ENCODE measurements at places on chromosomes 11 and 22. TPM values are rescaled to one million over a fixed set of nuclear protein-coding genes. Genes with fewer than 3 reads are reported as not detected.

IFITM1 gene
- total RNA-seq, result 363 TPM

- peaks cover 23% of the 10 kb centered on the region for H3K27me3 ChIP-seq
- H3K27ac ChIP-seq, result no peak overlapping the region
- H3K4me1 ChIP-seq, result peaks cover 4% of the 10 kb centered on the region
- H3K4me3 ChIP-seq, result no peak overlapping the region
- DNase-seq, result no peak
These were observed 13.5 kb upstream of the DTX4 start for GRCh38 chr11:59158206-59159068.

MYO7A gene
- total RNA-seq, result 1.7 TPM

GRCh38 chr11:62694455-62695167 lies 5.3 kb upstream of the LRRN4CL start:
- peak; percentile 61 for DNase-seq
- peaks cover 7% of the 10 kb centered on the region for H3K4me1 ChIP-seq
- no peak overlapping the region for H3K27ac ChIP-seq
- no peak overlapping the region for H3K4me3 ChIP-seq
- peaks cover 3% of the 10 kb centered on the region for H3K36me3 ChIP-seq
- no peaks in the 10 kb centered on the region for H3K27me3 ChIP-seq

PANX3 gene
- not detected for total RNA-seq

DNA sequence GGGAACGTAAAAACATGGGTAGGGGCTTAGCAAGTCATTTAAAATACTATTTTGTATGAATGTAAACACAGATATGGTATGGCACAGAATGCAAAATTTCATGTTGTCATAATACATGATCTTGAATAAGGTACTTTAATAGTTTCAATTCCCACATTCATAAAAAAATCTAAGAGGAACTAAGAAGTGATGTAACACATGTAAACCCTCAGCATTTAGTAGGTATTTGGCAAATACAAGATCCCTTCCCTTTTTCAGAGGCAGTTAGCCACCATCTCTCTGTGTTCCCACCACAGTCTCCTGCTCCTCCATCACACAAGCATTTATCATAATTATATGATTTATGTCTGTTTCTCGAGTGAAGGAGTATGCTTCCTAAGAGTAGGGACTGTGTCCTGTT lies 251.8 kb downstream of the TENM4 start:
- no peak overlapping the region for H3K27ac ChIP-seq
- H3K36me3 ChIP-seq, result no peaks in the 10 kb centered on the region
- no peaks in the 10 kb centered on the region for H3K27me3 ChIP-seq
- no peak overlapping the region for H3K4me3 ChIP-seq
- no peaks in the 10 kb centered on the region for H3K4me1 ChIP-seq

- H3K27ac ChIP-seq, result no peak overlapping the region
- H3K36me3 ChIP-seq, result peaks cover 8% of the 10 kb centered on the region
- peak overlapping the region; percentile 49 for H3K4me3 ChIP-seq
These were observed 162.0 kb upstream of the SORL1-AS1 start for GRCh38 chr11:121614636-121615240.

FAM111A gene
- total RNA-seq, result 60.5 TPM

DNA sequence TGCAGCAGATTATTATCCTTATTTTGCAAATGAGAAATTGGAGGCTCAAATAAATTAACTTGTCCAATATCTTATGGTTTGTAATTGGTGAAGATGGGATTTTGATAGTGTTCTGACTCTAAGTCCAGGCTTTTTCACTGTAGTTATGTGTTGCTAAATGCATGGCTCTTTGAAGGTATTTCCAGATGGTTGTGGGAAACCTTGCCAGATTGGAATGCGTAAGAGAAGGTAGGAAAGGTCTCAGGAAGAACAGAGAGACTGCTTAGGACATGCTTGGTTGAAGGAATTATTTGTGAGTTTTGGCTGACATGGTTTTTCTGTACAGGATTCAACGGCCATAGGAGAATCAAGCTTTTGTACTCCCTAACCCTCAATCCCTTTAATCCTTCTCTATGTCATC lies 108.6 kb downstream of the STIM1 start:
- H3K4me3 ChIP-seq, result no peak overlapping the region
- H3K27ac ChIP-seq, result no peak overlapping the region
- H3K36me3 ChIP-seq, result peaks cover 4% of the 10 kb centered on the region
- no peaks in the 10 kb centered on the region for H3K27me3 ChIP-seq
- H3K4me1 ChIP-seq, result peaks cover 43% of the 10 kb centered on the region

GRCh38 chr11:130806746-130807145 lies 109.5 kb downstream of the SNX19 start:
- H3K4me3 ChIP-seq, result no peak overlapping the region
- DNase-seq, result no peak
- H3K27ac ChIP-seq, result no peak overlapping the region

GRCh38 chr11:1949302-1949701 lies 2.2 kb downstream of the MRPL23 start:
- no peak overlapping the region for H3K27ac ChIP-seq
- no peaks in the 10 kb centered on the region for H3K27me3 ChIP-seq
- H3K4me3 ChIP-seq, result no peak overlapping the region
- no peaks in the 10 kb centered on the region for H3K36me3 ChIP-seq
- H3K4me1 ChIP-seq, result no peaks in the 10 kb centered on the region

DNA sequence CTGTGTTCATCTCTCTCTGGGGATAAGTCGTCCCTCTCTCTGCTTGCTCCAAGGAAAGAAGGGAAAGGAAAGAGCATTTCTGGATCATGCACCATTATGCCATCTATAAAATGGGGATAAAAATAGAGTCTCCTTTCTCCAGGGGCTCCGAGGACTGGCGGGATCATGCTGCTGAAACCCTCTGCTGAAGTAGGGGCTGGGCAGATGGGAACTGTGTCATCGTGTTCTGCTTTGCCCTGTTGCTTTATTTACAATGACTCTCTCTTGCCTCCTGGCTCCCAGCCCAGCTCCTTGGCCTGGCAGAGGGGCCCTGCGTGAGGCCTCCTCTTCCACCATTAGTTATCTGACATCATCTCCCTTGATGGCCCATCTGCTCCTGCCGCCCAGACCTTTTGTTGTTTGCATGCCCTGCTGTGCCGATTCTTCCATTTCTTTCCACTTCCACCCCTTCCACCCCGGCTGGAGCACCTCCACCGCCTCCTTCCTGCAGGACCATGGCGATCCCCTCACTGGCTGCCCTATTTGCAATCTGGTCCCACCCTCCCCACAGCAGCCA lies 200.9 kb downstream of the MYO18B start:
- H3K36me3 ChIP-seq, result no peaks in the 10 kb centered on the region
- H3K27me3 ChIP-seq, result peaks cover 10% of the 10 kb centered on the region
- DNase-seq, result no peak
- H3K4me3 ChIP-seq, result no peak overlapping the region

DNA sequence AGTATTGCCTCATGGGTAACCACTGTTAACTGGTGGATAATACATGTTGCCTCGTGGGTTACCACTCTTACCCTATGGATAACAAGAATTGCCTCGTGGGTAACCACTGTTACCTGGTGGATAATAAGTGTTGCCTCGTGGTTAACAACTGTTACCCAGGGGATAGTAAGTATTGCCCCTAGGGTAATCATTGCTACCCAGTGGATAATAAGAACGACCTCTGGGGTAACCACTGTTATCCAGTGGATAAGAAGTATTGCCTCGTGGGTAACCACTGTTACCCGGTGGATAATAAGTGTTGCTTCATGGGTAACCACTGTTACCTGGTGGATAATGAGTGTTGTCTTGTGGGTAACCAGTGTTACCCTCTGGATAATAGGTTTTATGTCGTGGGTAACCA lies 28.1 kb upstream of the NXPE4 start:
- no peak for DNase-seq
- H3K36me3 ChIP-seq, result no peaks in the 10 kb centered on the region
- no peaks in the 10 kb centered on the region for H3K4me1 ChIP-seq
- no peak overlapping the region for H3K27ac ChIP-seq
- H3K4me3 ChIP-seq, result no peak overlapping the region

DNA sequence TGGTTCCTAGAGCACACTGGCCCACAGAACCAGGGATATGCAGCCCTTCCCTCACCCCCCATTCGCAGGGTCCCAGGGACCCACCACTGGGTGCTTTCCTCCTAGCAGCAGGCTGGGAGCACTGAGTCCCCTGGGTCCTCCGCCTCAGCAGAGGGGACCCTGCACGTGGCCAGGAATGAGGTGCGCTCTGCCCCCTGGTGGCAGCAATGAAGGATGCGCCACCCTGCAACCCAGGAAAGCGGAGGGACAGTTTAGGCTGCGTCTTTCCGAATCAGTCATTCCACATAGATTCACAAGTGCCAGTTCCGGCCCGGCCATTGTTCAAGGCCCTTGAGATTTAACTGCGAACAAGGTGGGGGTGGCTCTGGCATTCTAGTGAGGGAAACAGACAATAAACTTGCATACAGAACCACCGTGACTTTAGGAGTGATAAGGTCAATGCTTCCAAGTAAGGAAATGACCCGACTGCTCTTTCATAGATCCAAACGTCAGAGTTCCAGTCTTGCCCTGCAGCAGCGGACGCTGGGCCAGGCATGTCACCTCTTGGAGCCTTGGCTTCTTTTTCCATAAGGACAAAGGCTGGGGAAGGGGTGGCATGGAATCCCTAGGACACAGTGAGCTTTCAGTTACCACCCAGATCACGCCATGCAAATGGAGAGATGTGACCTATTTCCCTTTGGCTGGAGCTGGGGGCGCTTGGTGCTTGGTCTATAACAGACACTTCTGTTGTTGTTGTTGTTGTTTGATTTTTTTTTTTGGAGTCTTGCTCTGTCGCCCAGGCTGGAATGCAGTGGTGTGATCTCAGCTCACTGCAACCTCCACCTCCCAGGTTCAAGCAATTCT lies 7.7 kb downstream of the RIN1 start:
- H3K27me3 ChIP-seq, result no peaks in the 10 kb centered on the region
- no peaks in the 10 kb centered on the region for H3K36me3 ChIP-seq
- peak overlapping the region; percentile 25 for H3K4me3 ChIP-seq
- peaks cover 19% of the 10 kb centered on the region for H3K4me1 ChIP-seq
- no peak overlapping the region for H3K27ac ChIP-seq

DNA sequence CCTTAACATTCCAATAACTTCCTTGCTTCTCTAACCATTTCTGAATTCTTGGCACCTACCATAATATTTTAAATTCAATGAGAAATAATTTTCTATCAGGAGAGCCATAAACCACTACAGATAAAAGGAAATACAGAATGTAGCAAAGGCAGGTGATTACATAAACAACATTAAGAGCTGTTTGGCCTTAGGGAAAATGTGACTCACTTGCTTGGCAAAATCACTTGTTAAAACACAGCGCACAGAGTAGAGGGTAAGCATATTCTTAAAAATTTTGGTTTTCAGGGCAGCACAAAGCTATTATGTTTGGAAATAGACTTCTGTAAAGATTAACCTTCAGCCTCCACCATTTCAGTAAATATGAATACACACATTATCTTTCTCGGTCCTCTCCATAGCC lies 26.4 kb downstream of the IZUMO1R start:
- H3K4me3 ChIP-seq, result no peak overlapping the region
- H3K27me3 ChIP-seq, result peaks cover 14% of the 10 kb centered on the region
- no peaks in the 10 kb centered on the region for H3K36me3 ChIP-seq
- H3K27ac ChIP-seq, result no peak overlapping the region
- no peak for DNase-seq

HSCB gene
- total RNA-seq, result 5.6 TPM

DNA sequence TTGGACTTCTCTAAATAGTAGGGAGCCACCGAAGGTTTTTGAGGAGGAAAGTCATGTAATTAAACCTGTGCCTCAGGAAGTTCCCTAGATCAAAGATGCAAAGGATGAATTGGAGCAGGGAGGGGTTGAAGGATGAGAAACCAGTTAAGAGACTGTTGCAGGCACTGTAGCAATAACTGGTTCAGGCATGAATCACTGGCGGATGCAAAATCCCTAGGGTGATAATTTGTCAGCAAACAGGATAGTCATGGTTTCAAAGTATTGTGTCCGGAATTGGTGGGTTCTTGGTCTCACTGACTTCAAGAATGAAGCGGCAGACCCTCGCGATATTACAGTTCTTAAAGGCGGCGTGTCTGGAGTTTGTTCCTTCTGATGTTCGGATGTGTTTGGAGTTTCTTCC lies 19.9 kb downstream of the TRIOBP start:
- no peaks in the 10 kb centered on the region for H3K36me3 ChIP-seq
- DNase-seq, result no peak
- H3K4me1 ChIP-seq, result peaks cover 2% of the 10 kb centered on the region
- no peak overlapping the region for H3K27ac ChIP-seq
- no peak overlapping the region for H3K4me3 ChIP-seq

DNA sequence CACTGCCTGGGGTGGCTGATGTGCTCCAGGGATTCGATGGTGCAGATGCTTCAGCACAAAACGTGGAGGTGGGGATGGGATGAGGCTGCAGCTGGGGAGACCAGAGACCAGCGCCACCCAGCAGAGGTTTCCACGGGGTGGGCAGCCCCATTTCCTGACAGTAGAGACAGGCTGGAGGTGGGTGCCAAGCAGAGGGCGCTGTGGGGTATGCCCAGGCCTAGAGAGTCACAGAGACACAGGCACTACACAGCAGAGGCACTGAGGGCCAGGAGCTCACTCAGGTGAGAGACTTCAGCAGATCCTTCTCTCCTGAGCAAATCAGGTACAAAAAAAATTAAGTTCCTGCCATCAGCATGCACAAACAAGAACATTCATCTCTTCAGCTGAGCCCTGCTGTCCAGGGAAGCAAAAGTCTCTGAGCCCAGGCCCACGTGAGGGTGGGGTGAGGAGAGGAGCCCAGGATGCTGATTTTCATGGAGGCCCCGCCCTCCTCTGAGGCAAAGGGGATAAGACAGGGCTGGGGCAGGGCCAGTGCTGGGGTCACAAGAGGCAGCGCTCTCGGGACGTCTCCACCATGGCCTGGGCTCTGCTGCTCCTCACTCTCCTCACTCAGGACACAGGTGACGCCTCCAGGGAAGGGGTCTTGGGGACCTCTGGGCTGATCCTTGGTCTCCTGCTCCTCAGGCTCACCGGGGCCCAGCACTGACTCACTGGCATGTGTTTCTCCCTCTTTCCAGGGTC lies 53.1 kb downstream of the GGTLC2 start:
- H3K4me3 ChIP-seq, result no peak overlapping the region
- no peak overlapping the region for H3K27ac ChIP-seq
- no peaks in the 10 kb centered on the region for H3K36me3 ChIP-seq
- H3K27me3 ChIP-seq, result peaks cover 22% of the 10 kb centered on the region
- peaks cover 3% of the 10 kb centered on the region for H3K4me1 ChIP-seq
- DNase-seq, result no peak

KCNQ1OT1 gene
- 0.20 TPM for total RNA-seq

TRIM48 gene
- total RNA-seq, result not detected

ANO1 gene
- 0.34 TPM for total RNA-seq

LRRN4CL gene
- total RNA-seq, result not detected

LMNTD2 gene
- 6.0 TPM for total RNA-seq
